Fibroblast of the aortic adventitia (primary cell): ENCODE measurements at places on chromosomes 3 and 15. TPM values are rescaled to one million over a fixed set of nuclear protein-coding genes. Genes with fewer than 3 reads are reported as not detected.

DNA sequence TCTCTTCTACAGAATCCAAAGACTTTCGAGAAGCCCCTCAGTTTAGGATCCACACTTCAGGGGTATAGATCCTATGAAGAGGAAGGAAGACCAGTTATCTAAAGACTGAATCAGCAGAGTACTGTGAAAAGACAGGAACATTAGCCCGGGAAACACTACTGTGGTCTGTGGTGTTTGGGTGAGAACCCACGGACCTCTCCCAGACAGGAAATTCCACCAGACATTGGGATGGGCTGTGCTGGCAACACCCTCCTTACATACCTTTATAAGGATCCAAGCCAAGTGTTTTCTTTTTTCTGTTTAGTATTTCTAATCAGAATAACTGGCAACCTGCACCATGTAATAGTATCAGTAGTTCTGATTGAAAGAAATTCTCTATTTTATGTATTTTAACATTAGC lies 14.1 kb downstream of the TMEM207 start:
- DNase-seq, result no peak

GRCh38 chr3:183252118-183252782 lies 803 bp upstream of the B3GNT5 start:
- DNase-seq, result no peak

DNA sequence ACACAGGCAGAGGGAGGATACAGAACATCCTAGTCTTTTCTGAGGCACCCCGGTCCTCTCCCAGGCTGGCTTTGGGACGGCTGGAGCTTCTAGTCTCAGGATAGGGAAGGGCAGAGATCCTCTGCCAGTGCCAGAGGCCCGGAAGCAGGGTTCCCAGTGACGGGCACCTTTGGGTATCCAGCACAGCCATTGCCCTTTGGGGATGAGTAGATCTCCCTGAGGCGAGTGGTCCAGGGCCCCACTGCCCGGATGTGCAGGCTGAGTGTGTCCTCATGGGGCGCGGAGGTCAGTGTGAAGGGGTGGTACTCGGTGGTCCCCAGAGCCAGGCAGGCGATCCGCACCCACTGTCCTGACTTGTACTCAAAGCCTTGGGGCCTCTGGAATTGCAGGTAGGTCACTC lies 18.3 kb downstream of the DUOX2 start:
- no peak for DNase-seq

GRCh38 chr3:149089395-149089794 lies 3.1 kb upstream of the HLTF start:
- DNase-seq, result no peak

Gene HIGD2B
- not detected in 2 replicates for total RNA-seq

- no peak for DNase-seq
Measured at GRCh38 chr3:165040186-165040585, 38.1 kb downstream of the SI start.

GRCh38 chr3:172700256-172700655 lies 10.6 kb downstream of the NCEH1 start:
- no peak for DNase-seq

Gene AQR
- 33.0 and 34.6 TPM in 2 replicates for total RNA-seq
